ENCODE measurements at places on chromosomes 12 and 14.

GRCh38 chr12:92478692-92479091, 224.1 kb upstream of the PLEKHG7 start:
- DNase-seq: peak; percentile 13

- DNase-seq: no peak
Measured at GRCh38 chr12:7637615-7638014, 28.1 kb downstream of the APOBEC1 start.

DNA sequence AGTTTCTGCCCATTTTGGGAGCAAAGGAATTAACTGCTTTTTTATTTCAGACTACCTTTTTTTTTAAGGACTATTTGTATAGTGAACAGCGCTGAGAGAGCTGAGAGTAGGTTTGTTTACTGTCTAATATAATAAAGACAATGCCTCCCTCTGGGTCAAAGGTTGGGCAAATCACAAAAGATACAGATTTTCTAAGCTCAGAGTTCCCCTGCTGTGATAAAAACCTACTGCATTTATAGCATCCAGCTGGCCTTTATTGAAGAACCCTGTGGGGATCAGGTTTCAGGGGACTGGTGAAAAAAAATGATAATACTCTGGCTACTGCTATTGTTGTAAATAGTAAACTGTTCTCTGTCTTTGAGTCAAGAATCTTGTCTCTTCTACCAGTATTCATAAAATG, 28.7 kb downstream of the CCDC59 start:
- DNase-seq: no peak

DNA sequence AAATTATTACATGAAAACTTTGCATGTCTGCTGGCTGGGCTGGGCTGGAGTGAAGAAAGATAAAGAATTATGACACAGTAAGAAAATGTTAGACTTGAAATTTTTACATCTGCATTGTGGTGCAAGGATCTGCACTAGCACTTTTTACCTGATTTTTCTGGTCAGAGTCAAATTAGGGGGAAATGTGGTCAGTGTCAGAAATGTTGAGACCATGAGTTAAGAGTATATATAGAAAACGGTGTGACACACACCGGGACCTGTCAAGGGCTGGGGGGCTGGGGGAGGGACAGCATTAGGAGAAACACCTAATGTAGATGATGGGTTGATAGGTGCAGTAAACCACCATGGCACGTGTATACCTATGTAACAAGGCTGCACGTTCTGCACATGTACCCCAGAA, 90.3 kb downstream of the IGF1 start:
- no peak for DNase-seq

- no peak for DNase-seq
Measured at GRCh38 chr12:121905746-121906145, 12.6 kb upstream of the CFAP251 start.
